ENCODE measurements at places on chromosomes 2 and 18.
A peak's percentile ranks its signal among the peaks of the same experiment; 100 is the strongest.

- no peak for DNase-seq
Measured at GRCh38 chr2:180662941-180663471, 317.4 kb upstream of the UBE2E3 start.

DNA sequence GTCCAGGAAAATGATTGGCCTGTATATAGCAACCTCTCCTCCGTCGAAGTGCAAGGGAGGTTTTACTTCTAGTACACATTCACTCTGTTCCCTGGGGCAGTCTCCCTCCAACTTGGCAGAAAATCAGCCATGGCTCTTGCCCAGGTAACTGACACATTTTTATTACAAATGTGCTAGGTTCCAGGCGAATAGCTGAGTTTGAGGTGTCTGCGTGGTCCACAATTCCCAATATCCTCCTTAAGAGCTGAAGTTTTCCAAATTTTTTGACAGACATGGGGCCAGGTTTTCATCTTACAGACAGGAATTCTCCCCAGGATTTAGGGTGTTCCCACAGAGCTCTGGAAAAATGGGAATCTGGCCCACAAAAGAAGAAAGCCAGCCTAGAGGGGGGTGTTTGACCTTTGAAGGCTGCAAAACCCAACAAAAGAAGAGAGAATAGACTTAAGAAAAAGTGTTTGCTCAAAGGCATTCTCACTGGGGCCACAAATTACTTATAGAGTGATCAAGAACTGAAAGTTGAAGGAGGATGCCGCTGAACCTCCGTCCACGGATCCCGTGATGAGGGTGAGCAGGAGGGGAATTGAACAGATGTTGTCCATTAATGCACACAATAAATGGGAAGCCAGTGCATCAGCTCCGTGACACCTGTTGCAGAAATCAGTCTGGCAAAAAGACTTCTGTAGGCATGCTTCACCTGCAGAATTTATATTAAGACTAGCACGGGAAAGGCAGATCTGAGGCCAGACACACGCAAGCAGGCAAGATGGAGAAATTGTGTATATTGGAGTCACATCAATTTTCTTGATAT lies 242.3 kb upstream of the COPS8 start:
- DNase-seq: no peak

DNA sequence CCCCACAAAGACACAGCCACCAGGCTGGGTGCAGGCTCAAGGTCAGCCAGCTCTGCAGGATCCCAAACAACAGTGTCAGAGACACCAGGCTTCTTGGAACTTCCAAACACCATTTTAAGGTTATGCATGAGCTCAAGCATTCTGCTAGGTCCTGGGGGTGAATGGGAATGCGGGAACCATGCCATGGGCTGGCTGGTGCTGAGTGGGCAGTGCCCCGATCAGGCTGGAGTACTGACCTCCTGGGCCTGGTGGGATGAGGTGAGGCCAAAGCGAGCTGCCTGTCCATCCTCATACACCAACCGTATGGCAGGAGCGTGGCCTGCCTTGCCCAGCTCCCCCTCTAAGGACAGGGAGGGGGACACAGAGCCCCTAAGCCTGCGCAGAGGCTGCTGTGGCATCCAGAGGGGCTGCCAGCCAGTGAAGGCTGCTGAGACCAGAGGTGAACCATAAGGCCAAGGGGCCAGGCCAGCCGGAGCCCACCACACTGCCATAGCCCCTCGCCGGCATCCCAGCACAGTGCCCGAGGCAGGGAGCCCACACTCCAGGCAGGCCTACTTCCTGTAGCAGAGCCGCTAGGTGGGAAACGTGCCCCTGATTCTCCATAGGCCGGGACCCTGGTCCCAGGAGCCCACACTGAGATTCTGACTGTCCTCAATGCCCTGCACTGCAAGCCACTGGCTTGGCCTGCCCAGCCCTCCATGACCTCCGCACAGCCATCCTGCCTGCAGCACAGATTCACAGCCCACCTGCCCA lies 135.0 kb downstream of the HDAC4 start:
- no peak for DNase-seq

DNA sequence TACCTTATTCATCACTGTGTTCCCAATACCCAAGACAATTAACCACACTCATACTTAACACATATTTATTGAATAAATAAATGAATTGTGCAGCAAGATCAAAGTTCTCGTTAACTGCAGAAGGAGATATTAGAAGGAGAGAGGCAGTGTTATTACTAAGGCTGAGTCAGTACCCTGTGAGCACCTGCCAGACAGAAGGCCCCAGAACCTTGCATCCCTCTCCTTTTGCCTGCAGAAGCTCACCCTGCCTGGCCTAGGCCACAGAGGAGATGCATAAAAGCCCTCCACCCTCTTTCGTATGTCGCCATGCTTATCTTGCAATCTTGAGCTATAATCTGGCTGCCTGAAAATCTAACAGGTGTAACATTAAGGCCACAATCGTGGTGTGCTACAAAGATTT lies 20.5 kb upstream of the RNF149 start:
- no peak for DNase-seq

- no peak for DNase-seq
Measured at GRCh38 chr2:83972128-83972527, 487.0 kb downstream of the SUCLG1 start.

DNA sequence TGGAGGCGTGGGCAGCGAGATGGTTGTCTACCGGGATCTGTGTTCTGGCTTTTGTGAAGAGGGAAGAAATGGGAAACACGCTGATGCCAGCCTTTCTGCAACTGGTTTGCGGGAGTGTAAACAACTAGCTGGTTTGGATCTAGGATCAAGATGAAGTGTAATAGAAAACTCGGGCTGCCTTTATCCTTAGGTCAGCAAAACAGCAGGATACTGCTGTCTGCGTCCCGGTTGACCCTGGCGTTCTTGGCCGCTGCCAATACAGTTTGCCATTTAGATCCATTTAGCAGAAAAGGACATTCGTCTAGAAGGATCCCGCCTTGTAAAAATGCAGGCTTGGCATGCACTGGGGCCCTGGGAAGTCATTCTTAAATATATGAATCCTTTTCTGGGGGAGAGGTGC lies 42.0 kb downstream of the RAB31 start:
- DNase-seq: no peak

GRCh38 chr18:43009674-43010073 lies 105.8 kb downstream of the RIT2 start:
- no peak for DNase-seq

- DNase-seq: peak; percentile 90
Measured at GRCh38 chr2:158968396-158969161, at the start of gene TANC1. Gene TANC1 (plus strand): TSS chr2:158968640. CDS start chr2:159065911, 97,271 bp downstream.

GRCh38 chr2:43011158-43011491 lies 215.3 kb downstream of the ZFP36L2 start:
- DNase-seq: no peak

- DNase-seq: no peak
Measured at GRCh38 chr18:69786427-69786826, 161.2 kb downstream of the CD226 start.

DNA sequence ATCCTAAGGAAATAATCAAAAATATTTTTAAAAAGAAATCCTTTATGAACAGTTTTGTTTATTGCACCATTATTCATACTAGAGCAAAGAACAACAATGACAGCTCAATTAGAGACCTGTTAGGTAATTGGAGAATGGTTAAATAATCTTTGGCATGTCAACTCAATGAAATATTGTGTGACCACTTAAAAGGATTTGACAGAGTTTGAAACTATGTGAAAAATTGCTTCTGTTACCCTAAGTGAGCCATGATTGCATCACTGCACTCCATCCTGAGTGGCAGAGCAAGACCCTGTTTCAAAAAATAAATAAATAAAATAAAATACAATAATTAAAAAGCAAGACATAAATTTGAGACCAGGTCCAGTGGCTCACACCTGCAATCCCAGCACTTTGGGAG lies 66.1 kb upstream of the ATP8B1 start:
- DNase-seq: no peak

GRCh38 chr2:238280083-238280825 lies 8.2 kb downstream of the PER2 start:
- no peak for DNase-seq

DNA sequence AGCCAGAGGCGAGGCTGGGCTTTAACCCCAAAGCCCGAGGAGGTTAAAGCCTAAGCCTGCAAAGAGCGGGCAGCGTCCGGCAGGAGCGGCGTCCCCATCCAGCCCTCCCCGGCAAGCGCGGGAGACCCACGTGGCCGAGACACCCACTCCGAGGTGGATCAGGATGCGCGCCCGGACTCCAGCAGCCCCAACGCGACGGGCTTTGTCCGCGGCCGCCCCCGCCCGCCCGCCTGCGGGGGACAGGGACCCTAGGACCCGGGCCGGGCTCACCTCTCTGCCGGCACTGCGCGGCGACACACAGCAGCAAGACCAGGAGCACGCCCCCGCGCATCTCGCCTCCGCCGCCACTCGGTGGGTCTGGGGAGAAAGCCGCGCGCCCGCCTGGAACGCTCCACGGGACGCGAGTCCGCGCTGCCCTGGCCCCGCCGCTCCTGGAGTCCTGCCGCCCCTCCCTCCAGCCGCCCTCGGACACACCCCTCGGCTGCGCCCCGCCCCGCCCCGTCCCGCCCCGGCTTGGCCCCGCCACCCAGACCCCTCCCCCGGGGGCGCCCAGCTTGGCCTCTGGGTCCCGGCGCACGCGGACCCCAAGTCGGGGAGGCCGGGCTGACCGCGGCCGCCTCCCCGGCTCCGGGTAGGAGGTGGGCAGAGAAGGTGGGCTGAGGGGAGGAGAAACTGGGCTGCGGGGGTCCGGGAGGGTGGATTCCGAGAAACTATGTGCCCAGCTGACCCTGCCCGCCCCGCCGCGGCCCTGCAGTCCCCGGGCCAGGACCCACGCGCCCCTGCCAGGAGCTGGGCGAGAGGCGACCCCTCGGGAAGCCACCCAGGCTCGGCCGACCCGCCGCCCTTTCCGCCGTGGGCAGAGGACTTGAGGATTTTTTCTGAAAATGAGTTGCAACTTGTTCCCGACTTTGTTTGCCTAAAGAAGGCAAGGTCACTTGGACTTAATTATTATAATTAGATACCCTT lies at the start of gene LAMA1:
Gene LAMA1 (minus strand): TSS at position 408 of the 966 bp plus-strand sequence. CDS start 77 bp downstream, at position 331.
- DNase-seq: peak; percentile 24
